ENCODE measurements at places on chromosomes 5 and 9. TPM values are rescaled to one million over a fixed set of nuclear protein-coding genes. Genes with fewer than 3 reads are reported as not detected.

RLN2 gene
- not detected for total RNA-seq

NEUROG1 gene
- total RNA-seq: not detected

SLC34A3 gene
- not detected for total RNA-seq

GRCh38 chr5:60143942-60144549, 250.5 kb upstream of the PDE4D start:
- DNase-seq: no peak

- no peak for DNase-seq
Measured at GRCh38 chr9:109098171-109098959, 21.4 kb downstream of the TMEM245 start.

DNA sequence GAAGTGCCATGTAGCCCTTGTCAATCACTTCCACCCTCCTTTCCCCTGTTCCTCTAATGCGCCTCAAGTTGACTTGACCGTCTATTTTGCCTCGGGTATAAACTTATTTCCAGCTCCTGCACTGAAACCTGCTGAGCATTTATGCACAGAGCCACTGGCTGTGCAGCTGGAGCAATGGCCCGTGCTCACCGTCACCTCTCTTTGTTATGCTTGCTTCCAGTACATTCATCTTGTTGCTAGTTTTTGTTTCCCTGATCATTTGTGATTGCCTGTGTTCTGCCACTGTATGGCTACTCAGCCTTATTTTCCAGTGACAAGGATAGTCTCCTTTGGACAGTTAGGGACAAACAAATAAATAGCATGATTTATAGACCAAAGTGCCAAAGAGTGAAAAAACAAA, 183.1 kb upstream of the C9orf72 start:
- DNase-seq: no peak
